ENCODE measurements at places on chromosomes 5 and 9. TPM values are rescaled to one million over a fixed set of nuclear protein-coding genes. Genes with fewer than 3 reads are reported as not detected.

- no peaks in the 10 kb centered on the region for H3K27me3 ChIP-seq
- no peak overlapping the region for H3K4me3 ChIP-seq
- no peaks in the 10 kb centered on the region for H3K4me1 ChIP-seq
Observed at GRCh38 chr9:93891549-93892310, 63.4 kb downstream of the BARX1 start.

DNA sequence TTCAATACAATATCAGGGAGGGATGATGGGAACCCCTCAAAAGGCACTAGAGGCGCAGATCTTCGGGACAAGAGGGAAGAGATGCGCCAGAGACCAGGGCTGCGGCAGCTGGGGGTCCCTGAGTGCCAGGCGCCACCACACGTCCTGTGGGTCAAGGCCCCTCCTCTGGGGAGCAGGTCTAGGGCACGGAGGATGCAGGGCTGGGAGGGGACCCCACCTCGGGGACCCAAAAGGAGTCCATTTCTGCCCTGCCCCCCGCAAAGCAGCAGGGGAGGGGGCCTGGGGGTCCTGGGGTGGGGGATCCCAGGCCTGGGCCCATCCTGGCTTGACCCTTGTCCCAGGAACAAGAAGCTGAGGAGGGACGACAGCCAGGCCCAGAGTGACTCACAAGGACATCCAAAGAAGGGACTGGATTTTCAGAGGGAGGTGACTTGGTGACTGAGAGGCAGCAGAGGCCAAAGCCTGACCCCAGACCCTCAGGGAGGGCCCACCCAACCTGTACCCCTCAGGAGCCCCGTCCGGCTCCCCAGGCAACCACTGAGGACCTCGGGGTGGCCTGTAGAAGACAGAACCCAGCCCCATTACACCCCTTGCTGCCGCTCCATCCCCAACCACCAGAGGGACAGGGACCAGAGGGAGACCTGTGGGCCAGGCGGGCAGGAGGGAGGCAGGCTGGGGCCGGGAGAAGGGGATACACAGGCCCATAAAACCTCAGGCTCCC lies 54.2 kb downstream of the LRSAM1 start:
- DNase-seq: peak; percentile 40
- no peaks in the 10 kb centered on the region for H3K4me1 ChIP-seq
- no peaks in the 10 kb centered on the region for H3K27me3 ChIP-seq
- H3K27ac ChIP-seq: no peak overlapping the region
- H3K4me3 ChIP-seq: no peak overlapping the region

CD274 gene
- 7.0 TPM for total RNA-seq

SPATA31E1 gene
- not detected for total RNA-seq

GRCh38 chr5:123752552-123753179 lies 240.7 kb downstream of the CSNK1G3 start:
- H3K27me3 ChIP-seq: no peaks in the 10 kb centered on the region
- H3K4me1 ChIP-seq: no peaks in the 10 kb centered on the region
- H3K36me3 ChIP-seq: no peaks in the 10 kb centered on the region
- no peak overlapping the region for H3K27ac ChIP-seq
- DNase-seq: no peak
- no peak overlapping the region for H3K4me3 ChIP-seq

DNA sequence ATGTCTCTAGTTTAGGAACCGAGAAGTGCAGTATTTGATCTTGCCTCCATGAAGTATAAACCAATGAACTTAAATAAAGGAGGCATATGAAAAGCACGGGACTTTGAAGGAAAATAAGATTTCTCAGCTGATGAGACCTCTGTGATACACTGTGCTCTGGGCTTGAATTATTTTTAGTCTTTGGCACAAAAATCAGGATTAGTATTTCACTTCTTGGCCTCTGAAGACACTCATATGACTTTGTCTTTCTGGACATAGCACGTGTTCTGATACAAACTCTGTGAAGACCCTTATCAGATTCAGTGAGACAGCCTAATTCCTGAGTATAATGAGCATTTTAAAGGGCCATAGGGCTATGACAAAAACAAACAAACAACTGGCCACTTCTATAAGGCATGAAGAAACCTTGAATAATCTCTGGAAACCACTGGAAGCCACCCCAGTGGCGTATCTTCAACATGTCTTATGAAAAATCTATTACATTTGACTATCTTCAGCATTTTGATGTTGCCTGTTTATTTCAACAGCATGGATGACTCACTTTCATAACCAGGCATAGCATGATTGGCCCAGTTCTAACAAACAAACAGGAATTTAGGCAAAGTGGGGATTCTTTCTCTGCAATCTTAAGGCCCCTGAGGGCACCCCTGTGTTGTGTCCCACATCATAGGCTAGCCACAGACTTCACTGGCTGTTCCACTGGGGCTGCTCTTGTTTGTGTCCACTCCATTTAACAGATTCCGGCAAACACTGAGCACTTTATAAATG lies 90.3 kb upstream of the ZNF462 start:
- no peak for DNase-seq
- no peaks in the 10 kb centered on the region for H3K27me3 ChIP-seq
- no peaks in the 10 kb centered on the region for H3K4me1 ChIP-seq

PKD2L2 gene
- 0.63 TPM for total RNA-seq

CCL27 gene
- not detected for total RNA-seq

Data from B cell (primary cell).